ENCODE measurements at places on chromosomes 6 and 20. TPM values are rescaled to one million over a fixed set of nuclear protein-coding genes. Genes with fewer than 3 reads are reported as not detected.

Gene DYNLRB1
- total RNA-seq = 28.0 TPM

Gene SMIM13
- total RNA-seq = 92.9 TPM

Gene AGER
- total RNA-seq = 0.98 TPM

Gene SLC16A10
- total RNA-seq = 7.6 TPM

Gene RNF217
- total RNA-seq = 11.6 TPM

Gene ANGPT4
- total RNA-seq = not detected

Gene JAG1
- 16.0 TPM for total RNA-seq

Gene LY6G5C
- total RNA-seq = 1.2 TPM

Gene SLC17A1
- total RNA-seq = not detected

Gene PRPH2
- total RNA-seq = 3.4 TPM

Gene SEL1L2
- total RNA-seq = under 0.01 TPM

Gene GNAS-AS1
- 0.49 TPM for total RNA-seq

Gene CCR6
- total RNA-seq = not detected

Gene EYA2
- total RNA-seq = 1.5 TPM

Gene FHL5
- 0.74 TPM for total RNA-seq

Gene SLC35D3
- total RNA-seq = 0.25 TPM

Gene TP53TG5
- not detected for total RNA-seq

Gene ECT2L
- 0.98 TPM for total RNA-seq

Gene RHAG
- total RNA-seq = 0.49 TPM

Gene FAM83C
- total RNA-seq = not detected

Gene LY6G6D
- 0.74 TPM for total RNA-seq

Gene PGC
- total RNA-seq = 0.49 TPM

All from temporal lobe (tissue), 4 donors.